Stimulated activated CD4-positive, alpha-beta T cell treated with anti-CD3 and anti-CD28 coated beads, Interleukin-15, amount 100 ng/mL, for 1 hour (primary cell): ENCODE measurements at places on chromosomes 5 and 9.

DNA sequence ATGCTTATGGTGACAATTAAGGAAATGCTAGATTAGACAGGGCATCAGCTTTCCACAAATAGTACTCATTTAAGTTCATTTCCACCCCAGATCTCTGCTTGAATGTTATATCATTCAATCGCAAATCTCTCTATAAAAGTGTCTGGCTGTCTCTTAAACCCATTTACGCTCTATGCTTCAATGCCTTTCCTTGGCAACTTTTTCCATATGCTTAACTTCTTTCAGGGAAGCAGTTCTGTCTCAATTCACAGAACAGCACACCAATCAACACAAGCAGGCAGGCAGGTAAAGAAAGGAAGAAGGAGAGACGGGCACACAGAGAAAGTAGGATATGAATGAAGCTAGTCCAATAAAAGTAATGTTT is 243.1 kb downstream of the DENND1A start:
- no peak for DNase-seq

- DNase-seq = no peak
These were observed 145.1 kb upstream of the RAI14 start for GRCh38 chr5:34511063-34511462.

DNA sequence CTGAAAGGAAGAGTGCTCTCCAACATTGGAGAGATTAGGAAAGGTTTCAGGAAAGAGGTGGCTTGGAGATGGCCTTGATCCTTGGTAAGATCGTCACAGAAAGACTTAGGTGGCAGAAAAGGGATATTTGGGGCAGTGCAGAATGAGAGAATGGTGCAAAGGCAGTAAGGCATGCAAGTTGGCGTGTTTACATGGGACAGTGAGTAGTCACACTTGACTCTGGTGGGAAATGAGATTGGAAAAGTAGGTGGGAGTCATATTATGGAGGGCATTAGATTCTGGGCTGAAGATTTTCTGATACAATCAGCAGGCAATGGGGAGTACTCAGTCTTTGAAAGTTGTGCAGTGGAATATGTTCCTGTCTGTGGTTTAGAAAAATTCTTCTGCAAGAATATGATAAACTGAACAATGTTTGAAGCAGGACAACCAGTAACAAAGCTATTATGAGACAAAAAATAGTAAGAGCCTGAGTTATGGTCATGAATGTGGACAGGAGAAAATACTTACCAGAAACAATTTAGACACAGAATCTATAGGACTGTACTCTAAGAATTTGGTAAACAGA is 76.2 kb upstream of the ANKRD55 start:
- no peak for DNase-seq

DNA sequence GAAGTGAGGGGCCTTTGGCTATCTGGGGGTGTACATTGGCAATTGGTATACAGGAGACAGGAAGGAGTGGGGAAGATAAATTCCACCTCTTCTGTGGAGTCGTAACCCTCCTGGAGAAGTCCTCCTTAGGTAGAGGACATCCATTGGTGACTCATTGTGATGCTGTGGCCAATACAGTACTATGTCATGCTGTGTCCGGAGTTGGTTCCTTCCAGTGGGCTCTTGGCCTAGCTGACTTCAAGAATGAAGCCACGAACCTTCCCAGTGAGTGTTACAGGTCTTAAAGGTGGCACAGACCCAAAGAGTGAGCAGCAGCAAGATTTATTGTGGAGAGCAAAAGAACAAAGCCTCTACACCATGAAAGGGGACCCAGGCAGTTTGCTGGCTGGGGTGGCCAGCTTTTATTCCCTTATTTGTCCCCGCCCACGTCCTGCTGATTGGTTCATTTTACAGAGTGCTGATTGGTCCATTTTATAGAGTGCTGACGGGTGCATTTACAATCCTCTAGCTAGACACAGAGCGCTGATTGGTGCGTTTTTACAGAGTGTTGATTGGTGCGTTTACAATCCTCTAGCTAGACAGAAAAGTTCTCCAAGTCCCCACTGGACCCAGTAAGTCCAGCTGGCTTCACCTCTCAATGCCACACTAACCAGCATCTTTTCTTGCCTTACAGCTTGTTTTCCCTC is 37.3 kb upstream of the FBP1 start:
- DNase-seq = no peak

- DNase-seq = no peak
These were observed 309.4 kb downstream of the NR3C1 start for GRCh38 chr5:143094087-143094521.

DNA sequence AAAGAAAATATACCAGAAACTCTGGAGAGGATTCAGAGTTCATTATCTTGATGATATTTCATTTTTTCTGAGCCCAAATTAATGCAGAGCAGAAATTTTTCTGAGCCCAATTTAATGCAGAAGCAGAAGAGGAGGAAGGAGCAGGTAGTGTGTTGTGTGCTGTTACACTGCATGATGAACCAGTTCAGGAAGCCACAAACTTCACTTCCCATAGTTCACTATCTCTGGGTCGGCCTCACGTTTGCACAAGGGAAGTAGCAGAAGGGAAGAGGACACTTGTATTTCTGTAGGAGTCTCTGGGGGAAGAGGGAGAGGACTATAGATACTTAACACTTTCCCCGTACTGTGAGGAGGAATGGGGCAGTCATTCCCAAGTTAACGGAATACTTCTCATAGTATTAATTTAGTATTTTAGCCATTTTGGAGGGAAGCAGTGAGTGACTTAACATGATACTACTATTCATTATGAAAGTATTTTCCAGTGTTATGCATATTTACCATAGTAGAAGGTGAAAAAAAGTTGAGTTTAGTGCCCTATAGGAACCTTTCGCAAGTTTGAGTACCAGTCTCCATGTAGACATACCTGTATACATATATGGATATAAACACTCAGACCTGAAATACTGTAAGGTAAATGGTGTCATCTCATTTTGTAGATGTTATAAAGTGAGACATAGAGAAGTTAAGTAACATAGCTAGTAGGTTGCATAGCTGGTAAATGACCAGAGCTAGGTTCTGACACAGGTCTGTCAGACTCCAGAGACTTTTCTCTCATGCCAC is 30.0 kb downstream of the XPA start:
- no peak for DNase-seq

GRCh38 chr5:140329739-140330481 is 16.5 kb downstream of the HBEGF start:
- no peak for DNase-seq

GRCh38 chr5:175798626-175799025 is 72.8 kb upstream of the CPLX2 start:
- no peak for DNase-seq

DNA sequence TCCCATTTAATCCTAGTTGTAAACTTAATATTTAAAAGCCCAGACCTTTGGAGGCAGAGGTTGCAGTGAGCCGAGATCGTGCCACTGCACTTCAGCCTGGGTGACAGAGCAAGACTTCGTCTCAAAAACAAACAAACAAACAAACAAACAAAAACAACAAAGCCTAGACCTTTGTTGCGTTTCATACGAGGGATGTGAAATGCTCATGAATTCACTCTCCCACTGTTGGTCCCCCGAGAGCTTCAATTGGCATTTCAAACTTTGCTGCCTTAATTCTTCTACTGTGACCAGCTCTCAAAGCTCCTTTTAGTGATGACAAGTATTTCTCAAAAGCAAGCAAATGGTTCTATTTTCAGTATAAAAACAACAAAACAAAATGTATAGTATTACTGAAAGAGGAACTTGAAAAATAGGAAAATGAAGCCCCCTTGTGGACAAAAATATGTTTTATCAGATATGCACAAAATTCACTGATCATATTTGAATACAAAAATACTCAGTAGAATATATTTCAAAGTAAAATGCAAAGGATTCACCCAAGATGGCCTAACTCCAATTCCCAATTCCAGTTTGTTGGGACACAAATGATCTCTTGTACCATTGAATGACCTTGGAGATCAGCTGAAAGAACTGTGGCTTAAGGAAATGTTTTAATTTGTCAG is 140.4 kb downstream of the ESM1 start:
- no peak for DNase-seq

DNA sequence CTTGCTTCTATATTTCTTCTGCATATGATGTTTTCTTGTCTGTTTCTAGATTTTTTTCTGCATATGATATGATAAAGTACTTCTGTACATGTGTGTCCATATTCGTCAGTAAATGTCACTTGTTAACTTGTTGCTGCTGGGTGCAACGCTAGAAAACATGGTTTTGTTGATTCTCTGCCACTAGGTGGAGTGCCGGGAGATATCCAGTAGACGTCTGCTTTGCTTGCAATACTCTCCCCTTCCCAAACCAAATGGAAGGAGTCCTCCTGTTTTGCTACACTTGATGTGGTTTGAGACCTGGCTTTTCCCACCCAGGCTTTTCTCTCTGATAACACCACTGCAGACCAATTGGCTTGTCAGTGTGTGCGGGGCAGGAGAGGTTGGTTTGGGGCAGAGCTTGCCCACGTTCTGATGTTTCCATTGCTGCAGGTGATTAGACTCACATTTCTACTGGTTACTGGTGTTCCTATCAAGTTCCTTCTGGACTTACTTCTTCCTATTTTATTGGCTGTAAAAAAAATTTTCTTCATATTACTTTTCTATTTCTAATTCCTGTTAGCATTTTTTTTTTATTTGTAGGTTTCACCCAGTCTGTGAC is 900.0 kb upstream of the CDH10 start:
- no peak for DNase-seq

- no peak for DNase-seq
These were observed 482.7 kb upstream of the CD180 start for GRCh38 chr5:67679184-67679841.

DNA sequence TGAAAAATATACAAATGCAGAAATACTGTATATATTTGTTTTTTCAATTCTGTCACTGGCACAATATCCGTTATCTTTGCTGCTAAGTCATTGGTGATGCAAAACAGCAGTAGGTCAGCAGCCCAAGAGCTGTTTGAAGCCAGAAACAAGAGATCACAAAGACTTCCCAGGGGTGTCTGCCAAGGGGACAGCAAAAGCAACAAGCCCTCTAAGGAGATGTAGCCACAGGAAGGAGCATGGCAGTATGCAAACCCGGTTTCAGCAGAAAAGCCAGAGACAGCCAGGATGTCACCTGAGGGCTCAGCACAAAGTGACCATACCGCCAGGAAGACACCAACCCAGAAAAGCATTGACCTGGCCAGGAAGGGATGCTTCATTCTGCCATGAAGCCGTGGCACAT is 241.5 kb downstream of the ARRDC3 start:
- no peak for DNase-seq

DNA sequence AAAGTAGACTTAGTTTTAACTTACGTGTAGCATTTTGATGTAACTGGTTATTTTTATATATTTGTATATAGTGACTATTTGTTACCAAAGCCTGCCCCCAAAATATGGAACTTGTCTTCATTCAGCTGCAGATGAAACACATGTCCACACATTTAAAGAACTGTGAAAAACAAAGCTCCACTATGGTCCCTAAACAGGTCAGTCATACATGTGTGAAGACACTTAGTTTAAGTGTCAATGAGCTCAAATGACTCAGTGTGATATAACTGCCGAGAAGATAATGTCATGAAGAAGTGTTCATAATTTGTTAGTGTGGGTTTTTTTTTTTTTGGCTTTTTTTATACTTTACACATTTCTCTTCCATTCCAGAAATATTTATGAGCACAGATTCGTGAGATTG is 28.2 kb downstream of the HAVCR1 start:
- no peak for DNase-seq

- no peak for DNase-seq
These were observed 279.9 kb downstream of the NSG2 start for GRCh38 chr5:174325431-174325830.

GRCh38 chr5:142821733-142822487 is 51.7 kb downstream of the ARHGAP26 start:
- no peak for DNase-seq

DNA sequence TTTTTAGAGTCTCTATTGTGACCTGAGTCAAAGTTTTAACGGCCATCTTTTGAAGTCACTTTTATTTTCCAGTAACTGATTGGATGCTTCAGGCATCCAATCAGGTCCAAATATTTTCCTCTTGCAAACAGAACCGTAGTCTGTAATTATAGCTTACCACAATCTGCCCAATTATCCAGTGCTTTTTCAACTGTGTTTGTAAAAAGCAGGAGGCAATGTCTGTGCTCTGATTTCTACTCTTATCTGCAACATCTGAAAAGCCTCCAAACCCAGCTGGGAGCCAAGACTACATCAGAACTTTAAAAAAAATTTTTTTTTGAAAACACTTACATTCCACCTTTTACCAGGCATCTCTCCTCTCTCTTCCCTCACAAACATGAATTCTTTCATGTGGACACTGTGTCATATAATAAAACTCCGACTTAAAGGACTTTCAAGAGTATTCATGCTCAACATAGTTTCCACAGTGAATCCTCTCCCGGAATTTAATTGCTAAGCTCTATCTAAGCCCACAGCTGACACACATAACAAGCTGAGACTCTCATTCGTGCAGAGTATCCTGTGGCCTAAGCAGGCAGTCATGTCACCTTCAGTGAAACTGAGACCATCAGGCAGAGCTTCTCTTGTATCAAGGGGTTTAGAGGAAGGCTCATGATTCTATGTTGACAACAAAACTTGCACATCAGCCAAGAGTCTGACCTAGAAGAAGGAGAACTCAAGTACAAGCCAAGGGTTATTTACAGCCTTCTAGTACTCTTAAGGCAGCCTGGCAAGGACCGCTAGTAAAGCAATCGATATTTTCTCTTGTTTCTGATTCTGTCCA is 272.7 kb downstream of the TLE1 start:
- DNase-seq = no peak

DNA sequence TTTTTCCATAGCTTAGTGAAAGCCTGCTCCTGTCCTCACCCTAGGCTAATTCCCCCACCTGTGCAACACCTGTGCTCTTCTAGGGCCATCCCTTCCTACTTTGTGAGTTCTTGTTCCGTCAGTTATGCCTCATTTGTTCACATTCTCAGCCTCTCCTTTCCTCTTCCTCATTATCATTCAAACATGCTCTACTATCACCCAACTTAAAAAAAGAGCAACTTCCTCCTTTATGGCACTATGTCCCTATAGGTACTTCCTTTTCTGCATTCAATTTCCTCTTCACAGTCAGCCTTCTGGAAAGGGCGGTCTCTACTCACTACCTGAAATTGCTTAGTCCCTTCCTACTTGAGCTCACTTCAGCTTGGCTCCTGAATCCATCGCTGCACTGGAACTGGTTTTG is 111.8 kb upstream of the LHFPL2 start:
- no peak for DNase-seq

DNA sequence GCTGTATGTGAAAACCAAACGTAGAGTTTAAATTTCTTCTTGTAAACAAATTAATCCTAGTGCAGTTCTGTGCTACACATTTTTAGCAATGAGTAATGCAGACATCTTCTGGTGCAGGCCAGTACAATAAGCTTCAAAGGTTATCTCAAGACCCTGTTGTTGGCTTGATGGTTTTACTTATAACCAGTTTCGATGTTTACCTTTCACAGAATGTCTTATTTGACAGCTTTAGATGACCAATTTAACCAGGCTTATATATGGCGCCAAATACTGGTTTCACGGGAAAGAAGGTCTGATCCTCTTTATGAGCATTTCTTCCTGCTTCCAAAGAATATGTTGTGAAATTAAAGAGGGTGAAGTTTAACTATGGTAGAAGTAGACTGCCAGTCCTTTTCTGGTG is 9.9 kb downstream of the ZFAND5 start:
- DNase-seq = no peak

GRCh38 chr5:33439905-33440481 is 772 bp upstream of the TARS1 start:
- DNase-seq = no peak

- DNase-seq = no peak
These were observed 112.9 kb downstream of the CHSY3 start for GRCh38 chr5:130017173-130017572.

- DNase-seq = no peak
These were observed 55.8 kb upstream of the CPEB4 start for GRCh38 chr5:173832386-173832785.

GRCh38 chr9:93364734-93365426 is 86.6 kb upstream of the FAM120A start:
- no peak for DNase-seq
